ENCODE measurements at places on chromosomes 7 and 10.
A peak's percentile ranks its signal among the peaks of the same experiment; 100 is the strongest.

GRCh38 chr10:124763267-124763666, 19.1 kb upstream of the FAM53B start:
- no peak for DNase-seq

GRCh38 chr7:14682910-14683465, 219.6 kb downstream of the DGKB start:
- DNase-seq, result no peak

DNA sequence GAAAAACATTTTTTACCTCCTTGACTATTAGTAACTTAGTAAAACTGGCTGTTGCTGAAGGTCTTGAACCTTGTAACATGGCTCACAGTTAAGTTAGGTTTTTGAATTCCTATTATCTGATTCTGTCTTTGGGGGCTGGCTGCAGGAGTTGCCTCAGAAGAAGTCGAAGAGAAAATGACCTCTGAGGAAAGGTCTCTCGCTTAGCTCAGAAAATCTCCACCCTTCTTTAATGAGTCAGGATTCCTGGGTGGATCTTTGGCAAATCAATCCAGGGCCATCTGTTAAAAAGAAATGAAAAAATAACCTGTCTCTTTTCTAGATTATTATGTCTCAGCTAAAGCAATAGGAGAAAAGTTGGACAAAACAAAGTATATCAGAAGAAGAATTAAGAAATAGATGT, 267.8 kb upstream of the SEMA3C start:
- no peak for DNase-seq

DNA sequence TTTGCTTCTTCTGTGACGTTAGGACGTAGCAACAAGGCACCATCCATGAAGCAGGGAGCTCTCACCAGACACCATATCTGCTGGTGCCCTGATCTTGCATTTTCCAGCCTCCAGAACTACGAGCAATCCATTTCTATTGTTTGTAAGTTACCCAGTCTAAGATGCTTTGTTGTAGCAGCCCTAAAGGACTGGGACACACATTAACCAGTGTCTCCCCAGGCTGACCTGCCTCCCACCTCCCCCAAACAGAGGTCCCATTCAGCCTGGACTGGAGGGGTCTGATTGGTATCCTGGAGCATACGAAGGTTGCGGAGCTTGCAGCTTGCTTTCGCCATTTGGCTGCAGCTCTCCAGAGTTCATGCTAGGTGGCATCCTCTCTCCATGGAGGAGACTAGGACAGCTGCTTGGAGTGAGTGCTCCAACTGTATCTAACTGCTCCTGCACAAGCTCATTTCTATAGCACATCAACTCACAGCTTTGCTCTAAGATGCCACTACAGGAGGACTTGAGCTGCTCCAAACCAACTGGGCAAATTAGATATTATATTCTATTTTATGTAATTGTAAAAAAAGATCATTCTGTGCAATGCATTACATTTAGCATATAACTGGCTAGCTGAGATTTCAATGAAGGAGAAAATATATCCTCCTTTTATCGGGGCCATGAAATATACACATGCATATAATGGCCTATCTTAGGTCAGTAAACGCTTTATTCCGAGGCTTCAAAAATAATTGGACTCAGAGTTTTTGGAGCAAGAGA, 8.0 kb upstream of the GRK5 start:
- DNase-seq, result peak; percentile 44

- no peak for DNase-seq
Measured at GRCh38 chr7:140685407-140686087, 11.0 kb upstream of the NDUFB2 start.

DNA sequence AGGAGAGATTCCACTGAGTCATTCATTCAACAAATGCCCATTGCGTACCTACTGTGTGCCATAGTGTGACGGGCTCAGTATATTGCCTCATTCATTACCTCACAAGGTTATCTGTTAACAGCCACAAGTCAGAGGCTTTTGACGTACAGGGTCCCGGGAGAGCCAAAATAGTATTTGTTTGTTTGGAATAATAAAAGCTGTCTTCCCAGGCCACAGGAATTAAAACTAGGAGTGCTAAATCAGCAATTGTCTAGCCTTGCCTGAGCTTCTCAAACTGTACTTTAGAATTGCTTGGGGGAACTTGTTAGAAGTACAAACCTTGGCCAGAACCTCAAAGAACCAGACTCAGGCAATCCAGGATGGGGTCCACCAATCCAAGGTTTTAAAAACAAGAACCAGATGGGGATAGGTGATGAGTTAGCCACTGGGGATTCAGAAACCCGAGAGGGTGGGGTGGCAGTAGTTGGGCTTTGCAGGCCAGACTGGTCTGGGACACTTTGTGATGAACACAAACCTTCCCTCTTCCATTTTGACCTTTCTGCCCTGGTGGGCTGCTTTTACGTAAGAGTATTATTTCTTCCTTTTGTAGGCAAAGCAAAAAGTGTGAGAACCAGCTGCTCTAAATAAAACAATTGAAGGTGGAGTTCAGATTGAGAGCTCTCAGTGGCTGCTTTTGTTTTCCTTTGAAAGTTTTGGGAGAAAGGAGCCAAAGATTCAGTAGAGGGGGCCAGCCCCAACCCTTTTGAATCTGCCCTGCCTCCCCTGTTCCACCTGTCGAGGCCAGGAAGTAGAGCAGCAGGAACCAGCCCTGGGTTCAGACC, 113.0 kb upstream of the ANLN start:
- DNase-seq, result no peak

GRCh38 chr7:158114056-158114850, 473.4 kb downstream of the PTPRN2 start:
- no peak for DNase-seq

GRCh38 chr10:57222603-57223002, 861.5 kb upstream of the ZWINT start:
- DNase-seq, result no peak

DNA sequence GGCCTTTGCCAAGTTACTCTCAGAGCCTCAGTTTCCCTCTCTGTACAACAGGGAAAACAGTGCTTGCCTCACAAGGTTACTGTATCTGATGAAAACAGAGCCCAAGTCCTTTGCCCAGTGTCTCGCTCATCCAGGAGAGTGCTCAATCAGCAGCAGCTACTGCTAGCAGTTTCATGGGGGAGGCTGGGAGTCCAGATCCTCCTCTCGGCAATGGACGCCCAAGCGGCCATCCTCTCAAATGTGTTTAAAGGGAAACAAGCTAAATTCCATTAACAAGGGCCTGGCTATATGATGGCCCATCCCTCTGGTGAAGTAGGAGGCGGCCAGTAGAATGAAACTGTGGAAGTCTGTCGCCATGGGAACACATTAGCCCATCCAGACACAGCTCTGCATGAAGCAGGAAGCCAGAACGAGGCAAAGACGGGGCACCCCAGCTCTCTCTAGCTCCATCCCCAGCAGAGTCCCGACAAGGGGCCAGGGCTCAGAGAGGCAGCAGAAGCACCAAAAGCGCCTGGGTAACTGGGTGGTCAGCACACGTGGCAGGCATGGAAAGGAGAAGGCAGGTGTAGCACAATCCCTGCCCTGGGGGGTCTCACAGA, 35.2 kb downstream of the FAM53B start:
- DNase-seq, result no peak

GRCh38 chr7:2807845-2808772, 36.0 kb downstream of the GNA12 start:
- DNase-seq, result no peak

GRCh38 chr10:84900141-84900540, 571.8 kb downstream of the CCSER2 start:
- DNase-seq, result no peak

- no peak for DNase-seq
Measured at GRCh38 chr10:124665558-124665957, 78.6 kb downstream of the FAM53B start.

DNA sequence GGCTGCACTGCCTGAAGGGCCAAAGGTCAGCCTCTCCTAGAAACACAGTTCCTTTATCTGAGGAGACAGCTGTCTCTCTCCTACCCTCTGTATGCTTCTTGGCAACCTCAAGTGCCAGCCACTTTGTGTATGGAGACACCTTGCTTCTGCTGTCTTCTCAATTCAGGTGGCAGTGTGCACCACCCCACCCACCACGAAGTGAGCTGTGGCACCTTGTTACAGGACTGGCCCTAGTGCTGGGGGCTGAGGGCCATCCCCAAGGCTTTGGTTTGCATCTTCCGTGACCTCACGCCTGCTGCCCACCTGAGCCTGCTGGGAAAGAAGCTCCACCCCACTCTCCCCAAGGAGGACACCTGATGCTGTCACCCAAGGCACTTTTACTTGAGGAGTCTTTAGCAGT, 47.1 kb upstream of the LRRC4 start:
- no peak for DNase-seq

GRCh38 chr7:70951271-70951962, 180.5 kb upstream of the GALNT17 start:
- DNase-seq, result no peak

- no peak for DNase-seq
Measured at GRCh38 chr10:63169624-63170023, 36.5 kb downstream of the NRBF2 start.

Measured in stimulated activated naive CD8-positive, alpha-beta T cell treated with anti-CD3 and anti-CD28 coated beads, Interleukin-15, Interleukin-2, amounts not matched to agents 100 U/mL and 50 U/mL, for 24 hours (primary cell).